ENCODE measurements at places on chromosomes 11 and 22.

DNA sequence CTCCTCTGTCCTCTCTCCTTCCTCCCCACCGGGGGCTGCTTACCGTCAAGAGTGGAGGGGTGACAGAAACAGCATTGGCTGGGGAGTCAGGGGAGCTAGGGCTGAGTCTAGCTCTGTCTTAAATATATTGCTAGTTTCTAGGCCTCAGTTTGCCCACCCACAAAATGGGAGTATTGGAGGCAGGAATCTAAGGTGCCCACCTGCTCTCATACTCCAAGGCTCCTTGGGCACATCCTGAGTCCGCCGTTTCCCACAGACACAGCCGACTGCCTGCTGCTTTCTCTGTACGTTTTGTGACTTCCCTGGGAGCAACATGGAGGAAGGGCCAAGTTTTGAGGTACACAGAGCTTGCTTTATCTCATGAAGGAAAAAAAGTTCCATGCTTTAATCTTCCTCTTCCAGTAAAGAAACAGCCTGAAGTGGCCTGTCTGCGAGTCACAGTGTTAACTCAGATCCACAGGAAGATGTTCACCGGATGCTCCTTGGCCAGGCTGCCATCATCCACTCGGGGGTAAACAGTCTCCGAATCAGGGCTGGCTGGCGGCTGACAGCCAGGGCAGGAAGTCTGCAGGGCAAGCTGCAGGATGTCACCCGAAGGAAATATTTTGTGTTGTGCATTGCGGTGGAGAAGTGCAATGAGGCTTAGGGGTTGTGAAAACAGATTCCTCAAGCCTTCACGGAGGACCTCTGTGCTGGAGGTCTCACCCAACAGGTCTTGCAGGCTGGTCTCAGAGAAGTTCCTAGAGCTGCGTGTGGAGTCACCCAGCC is 11.0 kb upstream of the CERK start:
- peak; percentile 78 for DNase-seq

DNA sequence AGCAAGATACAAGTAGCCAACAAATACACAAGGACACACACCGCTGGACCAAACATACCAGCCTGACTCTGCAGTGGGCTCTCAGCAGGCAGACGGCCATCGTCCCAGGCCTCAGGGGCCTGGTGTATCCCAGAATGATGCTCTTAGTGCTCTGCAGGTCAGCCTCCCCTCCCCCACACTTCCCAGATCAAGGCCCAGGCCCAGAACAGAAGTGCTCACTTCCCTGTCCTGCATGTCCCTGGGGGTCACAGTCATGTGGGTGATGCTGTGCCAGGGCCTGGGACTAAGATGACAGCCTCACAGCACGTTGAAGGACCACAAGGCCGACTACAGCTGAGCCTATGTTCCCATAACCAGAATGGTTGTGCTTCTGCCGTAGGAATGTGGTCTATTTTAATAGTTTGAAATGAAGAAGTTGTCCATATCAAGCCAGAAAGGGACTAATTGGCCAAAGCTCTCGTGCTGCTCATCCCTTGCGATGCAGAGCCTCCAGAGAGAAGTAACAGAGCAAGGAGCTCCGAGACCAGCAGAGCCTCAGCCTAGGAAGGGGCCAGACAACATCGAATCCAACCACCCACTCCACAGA is 48.6 kb downstream of the GAB4 start:
- DNase-seq: no peak

DNA sequence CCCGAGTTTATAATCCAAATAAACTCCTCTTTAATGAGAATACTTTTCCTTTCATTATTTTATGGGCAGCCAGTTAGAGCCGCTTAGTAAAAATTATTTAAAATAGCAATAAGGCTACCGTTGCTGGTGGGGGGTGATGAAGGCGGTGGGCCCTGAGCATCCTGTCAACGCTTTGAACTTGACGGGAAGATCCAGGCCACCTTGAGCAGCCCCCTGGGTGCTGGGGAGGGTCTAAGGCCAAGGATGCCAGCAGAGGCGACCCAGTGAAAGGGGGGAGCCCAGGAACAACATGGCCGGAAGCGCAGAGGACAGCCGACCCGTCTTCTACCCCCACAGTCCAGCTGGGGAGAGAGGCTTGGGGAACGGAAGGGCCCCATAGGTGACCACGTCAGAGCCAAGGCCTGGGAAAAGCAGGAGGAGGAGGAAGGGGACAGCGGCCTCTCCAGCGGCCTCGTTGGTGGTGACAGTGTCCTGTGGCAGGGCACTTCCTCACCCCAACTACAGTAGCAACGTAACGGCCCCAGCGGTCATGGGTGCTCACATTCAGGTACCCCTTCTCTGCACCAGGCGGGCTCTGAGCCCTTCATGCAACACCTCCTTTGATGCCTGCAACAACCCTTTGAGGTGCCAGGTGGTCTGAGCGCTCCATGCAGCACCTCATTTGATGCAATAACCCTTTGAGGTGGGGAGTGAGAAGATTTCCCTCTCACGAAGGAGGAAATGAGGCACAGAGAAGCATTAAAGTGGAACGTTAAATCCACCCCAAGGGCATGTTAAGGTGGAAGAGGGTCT is 695.3 kb downstream of the TBC1D22A start:
- DNase-seq: no peak

- no peak for DNase-seq
These were observed 10.3 kb downstream of the PRDM11 start for GRCh38 chr11:45156741-45157140.

GRCh38 chr11:63937713-63938478 is 906 bp upstream of the NAA40 start:
- no peak for DNase-seq

- no peak for DNase-seq
These were observed 1.0 kb downstream of the NLRP14 start for GRCh38 chr11:7021318-7021717.

DNA sequence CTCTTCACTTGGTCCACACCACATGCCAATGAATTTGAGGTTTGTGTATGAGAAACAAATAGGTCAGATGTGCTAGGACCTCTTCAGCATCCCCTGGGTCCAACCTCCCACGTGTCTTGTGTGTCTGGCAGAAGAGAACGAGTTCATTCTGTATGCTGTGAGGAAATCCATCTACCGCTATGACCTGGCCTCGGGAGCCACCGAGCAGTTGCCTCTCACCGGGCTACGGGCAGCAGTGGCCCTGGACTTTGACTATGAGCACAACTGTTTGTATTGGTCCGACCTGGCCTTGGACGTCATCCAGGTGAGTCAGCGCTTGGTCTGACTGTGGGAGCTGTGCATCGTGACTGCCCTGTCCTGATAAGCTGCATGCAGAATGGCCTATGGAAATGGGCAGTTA is 101.0 kb upstream of the SORL1-AS1 start:
- DNase-seq: no peak
